NCI-H1694 treated with DMSO at 0.1 percent for 48 hours (cell line): ENCODE measurements at places on chromosomes 12 and 14.

- no peak for DNase-seq
Measured at GRCh38 chr14:22099942-22100763, 426.5 kb upstream of the OR4E1 start.

GRCh38 chr12:83793616-83794015 is 1106.9 kb downstream of the TMTC2 start:
- DNase-seq: no peak

DNA sequence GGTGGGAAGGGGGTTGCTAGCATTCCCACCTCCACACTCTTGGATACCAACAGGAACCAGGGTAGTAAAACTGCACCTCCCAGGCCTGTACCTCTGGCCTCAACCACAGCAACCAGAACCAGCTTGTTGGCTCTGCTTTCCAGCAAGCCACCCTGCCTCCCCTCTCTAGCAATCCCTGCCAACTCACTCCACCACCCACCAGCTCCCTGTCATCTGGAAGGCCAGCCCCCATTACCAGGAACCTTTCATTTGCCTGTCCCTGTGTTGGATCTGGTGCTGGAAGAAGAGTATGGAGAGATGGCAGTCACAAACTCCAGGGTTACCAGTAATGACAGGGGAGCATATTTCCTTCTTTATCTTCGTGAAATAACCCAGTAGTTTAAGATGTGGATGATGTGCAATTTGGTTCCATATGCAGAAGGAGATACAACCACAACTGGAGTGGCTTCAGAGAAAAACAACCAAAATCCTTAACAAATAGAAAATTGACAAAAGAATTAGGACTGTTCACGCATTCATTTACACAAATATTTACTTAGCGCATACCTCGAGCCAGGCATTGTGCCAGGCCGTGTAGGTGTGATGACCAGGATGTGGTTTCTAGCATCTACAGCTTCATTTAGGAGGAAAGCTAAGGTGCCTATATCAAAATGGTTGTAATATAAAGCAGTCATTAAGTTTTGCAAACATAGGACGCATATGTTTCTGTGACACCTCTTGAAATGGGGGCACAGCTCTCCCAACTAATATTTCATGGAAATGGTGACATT is 3.4 kb downstream of the B4GALNT3 start:
- no peak for DNase-seq

DNA sequence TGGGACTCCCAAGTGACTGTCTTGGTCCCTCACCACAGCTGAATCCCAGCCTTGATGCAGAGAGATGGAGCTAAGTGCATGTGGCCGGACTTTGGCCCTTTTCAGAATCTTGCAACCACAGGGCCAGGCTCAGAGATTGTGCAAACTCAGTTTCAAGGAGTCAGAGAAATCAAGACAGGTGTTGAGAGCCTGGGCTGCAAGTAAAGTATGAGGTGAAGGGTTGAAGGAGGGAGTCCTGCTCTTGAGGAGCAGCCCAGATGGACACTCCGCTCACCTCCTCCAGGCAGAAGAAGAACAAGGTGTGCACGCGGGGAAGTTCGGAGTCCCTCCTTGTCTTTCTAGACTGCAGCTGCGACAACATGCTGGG is 6.3 kb upstream of the BMP4 start:
- no peak for DNase-seq

DNA sequence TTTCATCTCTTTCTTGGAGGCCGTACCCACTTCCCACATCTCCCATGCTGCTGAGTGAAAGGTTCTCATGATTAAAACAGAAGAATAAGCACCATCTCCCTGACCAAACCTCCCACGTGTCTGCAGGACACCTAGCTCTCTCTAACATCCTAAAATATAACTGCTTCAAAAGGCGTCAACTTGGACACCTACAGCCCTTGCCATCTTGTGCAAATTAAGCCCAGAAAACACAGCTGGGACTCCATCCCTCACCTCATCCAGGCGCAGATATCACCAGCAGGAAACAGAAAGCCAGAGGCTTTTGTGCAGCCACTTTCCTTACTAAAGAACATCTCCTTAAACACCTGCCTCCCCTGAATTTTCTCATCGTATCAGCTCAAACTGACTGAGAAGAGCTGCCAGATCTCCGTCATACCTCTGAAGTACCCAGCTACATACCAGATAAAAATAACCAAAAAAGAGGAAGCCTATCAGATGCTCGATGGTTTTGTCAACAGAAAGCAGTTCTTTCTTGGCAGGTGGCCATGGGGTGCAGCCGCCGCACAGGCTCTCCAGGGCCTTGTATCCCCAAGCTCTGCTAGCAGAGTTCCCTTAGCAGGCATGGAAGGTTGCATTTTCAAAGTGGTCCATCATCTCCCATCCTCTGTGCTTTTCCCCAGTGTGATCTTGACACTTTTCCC is 28.8 kb downstream of the MAP3K9 start:
- DNase-seq: no peak

GRCh38 chr12:92495108-92495507 is 207.7 kb upstream of the PLEKHG7 start:
- no peak for DNase-seq
